ENCODE measurements at places on chromosomes 4 and X.

DNA sequence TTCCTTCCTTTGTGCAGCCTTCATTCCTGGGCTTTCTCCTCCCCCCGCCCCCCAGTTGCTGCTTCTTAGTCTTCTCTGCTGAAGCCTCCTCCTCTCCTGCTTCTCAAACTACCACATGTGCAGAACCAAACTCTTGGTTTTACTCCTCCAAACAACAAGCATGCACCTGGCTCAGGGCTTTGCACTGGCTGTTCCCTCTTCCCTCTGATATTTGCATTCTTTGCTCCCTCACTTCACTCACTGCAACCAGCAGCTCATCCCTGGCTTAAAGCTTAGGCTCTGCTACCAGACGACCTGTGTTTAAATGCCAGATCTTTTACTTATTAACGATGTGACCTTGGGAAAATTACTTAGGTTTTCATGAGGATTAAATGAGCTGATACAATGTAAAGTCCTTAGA lies 51.4 kb downstream of the MED28 start:
- no peak for DNase-seq

DNA sequence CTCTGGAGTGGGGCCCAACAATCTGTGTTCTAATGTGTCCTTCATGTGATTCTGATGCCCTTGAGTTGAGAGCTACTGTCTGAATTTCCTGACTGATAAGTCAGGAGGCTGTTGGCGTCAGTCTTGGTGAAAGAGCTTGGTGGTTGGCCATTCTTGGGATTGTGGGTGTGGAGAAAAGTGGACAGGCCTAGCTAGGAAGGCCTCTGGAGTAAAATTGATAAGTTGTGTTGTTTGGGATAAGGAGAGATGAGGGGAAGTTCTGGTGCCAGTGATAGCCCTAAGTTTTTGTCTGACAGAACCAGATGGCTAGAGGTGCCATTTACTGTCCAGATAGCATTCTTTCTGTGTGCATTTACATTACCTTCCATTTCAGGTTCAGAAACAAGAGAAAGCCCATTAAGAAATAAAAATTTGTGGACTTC lies 11.7 kb downstream of the NSD2 start:
- no peak for DNase-seq

GRCh38 chr4:139847602-139848001 lies 182.0 kb downstream of the MGST2 start:
- DNase-seq, result no peak

GRCh38 chr4:5751666-5752375 lies 40.8 kb downstream of the EVC start:
- no peak for DNase-seq

- DNase-seq, result no peak
These were observed 67.5 kb downstream of the COQ2 start for GRCh38 chr4:83216959-83217683.

DNA sequence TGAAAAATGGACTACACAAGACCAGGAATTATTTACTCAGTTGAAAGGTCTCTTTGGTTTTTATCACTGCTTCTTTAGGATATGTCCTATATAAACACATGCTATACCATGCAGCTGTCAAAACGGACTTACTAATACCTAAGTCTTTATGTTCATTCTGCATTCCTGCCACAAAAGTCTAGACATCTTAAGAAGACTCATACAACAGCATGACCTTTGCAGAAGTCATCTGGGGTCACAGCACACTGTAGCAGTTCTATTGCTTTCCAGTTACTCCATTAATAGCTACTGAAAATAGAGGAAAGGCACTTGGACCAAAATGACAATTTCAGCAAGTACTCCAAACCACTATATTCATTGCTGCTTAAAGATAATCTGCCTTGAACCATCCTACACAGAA lies 53.2 kb downstream of the DDX60 start:
- DNase-seq, result no peak

DNA sequence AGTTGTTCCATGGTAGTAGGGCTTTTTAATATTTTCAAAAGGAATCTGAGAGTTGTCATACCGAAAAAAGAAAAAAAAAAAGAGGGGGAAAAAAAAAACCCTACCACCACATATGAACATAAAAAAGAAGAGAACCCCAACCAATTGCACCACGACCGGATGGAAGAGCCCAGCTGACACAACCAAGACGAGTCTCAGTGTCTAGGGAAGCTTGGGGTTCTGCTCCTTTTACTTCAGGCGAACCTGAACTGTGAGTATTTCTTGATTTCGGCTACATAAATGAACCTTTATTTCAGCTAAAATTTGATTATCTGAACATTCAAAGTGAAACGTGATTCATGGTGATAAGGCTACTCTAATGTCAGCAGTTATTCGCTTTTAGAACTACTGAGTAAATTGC lies at the start of gene GPR34:
TSS of gene GPR34 (plus strand) at position 139 of the 400 bp plus-strand sequence. CDS start 6,661 bp downstream, outside the sequence.
- DNase-seq, result no peak

Measured in SHP77 (cell line).